NCI-H748 treated with DMSO at 0.1 percent for 48 hours (cell line): ENCODE measurements at places on chromosomes 5 and 9.

GRCh38 chr9:127021664-127022363, 100.6 kb downstream of the ANGPTL2 start:
- DNase-seq, result no peak

- no peak for DNase-seq
Observed at GRCh38 chr5:62268234-62268633, 37.8 kb upstream of the KIF2A start.

DNA sequence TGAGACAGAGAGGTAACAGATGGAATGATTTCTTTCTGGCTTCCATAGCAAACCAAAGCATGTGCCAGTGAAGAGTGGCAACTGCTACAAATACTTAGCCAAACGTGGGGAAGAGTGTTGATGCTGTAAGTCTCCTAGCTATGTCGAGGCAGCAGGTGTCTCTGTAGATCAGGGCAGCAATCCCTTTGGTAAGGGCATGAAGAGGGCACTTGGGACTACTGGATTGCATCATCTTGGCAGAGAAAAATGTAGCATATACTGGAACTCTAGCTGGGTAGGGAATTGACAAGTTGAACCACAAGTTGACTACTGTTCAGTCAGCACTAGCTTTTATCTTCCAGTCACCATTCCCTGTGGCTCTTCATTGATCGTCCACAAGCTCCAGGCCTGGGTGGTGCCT, 75.8 kb downstream of the GHR start:
- DNase-seq, result no peak

- no peak for DNase-seq
Observed at GRCh38 chr9:126564716-126565115, 49.0 kb upstream of the LMX1B start.

DNA sequence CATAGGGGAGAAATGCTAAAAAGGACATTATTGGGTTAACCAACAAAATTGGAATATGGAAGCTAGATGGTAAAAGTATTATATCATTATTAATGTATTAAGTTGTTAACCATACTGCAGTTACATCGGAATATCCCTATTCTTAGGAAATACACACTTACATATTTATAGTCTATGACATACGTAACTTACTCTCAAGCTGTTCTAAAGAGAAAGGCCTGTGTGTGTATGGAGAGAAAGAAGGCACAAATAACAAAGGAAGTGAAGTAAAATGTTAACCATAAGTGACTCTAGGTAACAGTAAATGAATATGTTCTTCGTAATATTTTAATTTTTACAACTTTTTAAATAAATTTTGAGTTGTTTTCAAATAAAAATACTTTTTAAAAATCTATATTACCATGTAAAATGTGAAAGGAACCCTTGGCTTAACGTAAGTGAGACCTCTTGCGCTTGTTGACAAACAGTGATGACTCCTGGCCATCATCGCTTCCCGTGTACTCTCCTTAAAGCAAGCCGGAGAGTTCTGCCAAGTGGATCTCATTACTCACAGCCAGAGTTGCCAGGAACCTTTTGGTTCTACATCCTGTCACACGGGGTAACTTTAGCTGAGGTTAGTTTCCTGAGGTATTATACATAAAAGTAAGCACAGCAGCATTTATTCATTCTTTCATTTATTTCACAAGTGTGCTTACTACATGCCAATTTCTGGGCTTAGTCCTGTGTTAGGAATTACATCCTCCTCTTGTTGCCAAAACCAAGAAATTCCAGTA, 165.4 kb downstream of the EPB41L4A start:
- DNase-seq, result no peak

DNA sequence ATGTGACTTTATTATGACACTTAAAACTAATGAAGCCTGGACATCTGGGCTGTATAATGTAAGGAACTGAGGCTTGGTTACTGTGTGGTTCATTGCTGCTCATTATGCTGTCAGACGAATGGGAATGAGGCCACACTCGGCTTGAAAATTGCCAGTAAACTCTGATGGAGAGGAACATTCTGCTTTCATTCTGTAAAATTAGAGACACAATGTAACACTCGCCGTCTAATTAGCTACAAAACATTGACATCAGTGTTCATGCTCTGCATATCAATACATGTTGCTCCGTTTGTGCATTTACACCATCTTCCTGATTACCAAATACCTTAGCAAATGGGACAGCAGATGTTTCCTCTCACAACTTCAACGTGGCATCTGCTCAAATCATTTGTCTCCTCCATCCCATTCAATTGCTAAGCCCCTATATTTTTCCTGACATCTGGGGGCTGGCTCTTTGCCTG, 133.0 kb downstream of the SLC28A3 start:
- no peak for DNase-seq

- no peak for DNase-seq
Observed at GRCh38 chr5:52985306-52985705, 3.8 kb upstream of the ITGA2 start.

GRCh38 chr5:100023536-100023935, 511.6 kb upstream of the FAM174A start:
- DNase-seq, result no peak

DNA sequence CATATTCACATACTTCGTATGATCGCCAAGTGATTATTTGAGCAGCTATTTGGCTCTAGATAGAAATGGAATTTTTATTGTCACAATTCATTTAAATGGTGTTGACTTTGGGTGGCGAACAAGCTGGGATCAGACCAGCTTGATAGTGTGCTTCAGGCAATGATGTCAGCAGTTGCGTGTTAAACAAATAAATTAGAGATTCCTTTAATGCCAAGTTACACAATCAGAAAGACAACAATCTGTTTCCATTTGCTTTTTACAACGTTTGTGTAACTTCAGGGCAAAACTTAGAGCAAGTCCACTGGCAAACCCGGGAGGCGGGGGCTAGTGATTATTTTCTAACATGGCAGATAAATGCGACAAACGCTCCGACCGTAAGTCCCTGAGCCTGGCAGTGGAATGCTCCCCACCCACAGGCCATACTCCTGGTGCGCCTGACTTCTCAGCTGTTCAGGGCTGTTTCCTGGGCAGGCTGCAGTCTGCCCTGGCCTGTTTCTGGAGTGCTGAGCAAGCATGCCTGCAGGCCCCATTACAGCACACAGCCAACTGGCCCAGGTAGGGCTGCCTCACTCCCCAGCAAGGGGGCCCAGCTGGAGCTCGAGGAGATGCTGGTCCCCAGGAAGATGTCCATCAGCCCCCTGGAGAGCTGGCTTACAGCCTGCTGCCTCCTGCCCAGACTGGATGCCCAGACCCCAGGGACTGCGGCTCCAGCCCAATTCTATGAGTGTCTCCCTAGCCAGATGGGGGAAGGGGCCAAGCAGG, 88.7 kb downstream of the BASP1 start:
- DNase-seq, result peak; percentile 68

DNA sequence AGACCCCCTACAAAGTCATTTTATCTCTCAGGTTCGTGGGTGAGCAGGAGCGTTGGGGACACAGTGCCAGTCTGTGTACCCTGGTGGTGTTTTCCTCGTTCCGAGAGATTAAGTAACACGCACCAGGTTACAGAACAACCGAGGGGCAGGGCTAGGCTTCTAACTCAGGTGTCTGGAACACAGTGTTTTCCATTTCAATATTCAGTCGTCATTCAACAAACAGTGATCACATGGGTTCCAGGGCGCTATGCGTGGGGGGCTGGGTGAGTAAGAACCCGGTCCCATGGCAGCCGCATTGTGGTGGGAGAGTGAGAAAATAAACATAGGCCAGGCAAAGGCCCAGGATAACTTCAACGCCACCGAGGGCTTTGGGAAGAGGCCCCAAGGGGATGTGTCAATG, 55.9 kb upstream of the RNU6ATAC start:
- DNase-seq, result no peak

- DNase-seq, result no peak
Observed at GRCh38 chr9:37941253-37941652, 37.3 kb upstream of the SLC25A51 start.

DNA sequence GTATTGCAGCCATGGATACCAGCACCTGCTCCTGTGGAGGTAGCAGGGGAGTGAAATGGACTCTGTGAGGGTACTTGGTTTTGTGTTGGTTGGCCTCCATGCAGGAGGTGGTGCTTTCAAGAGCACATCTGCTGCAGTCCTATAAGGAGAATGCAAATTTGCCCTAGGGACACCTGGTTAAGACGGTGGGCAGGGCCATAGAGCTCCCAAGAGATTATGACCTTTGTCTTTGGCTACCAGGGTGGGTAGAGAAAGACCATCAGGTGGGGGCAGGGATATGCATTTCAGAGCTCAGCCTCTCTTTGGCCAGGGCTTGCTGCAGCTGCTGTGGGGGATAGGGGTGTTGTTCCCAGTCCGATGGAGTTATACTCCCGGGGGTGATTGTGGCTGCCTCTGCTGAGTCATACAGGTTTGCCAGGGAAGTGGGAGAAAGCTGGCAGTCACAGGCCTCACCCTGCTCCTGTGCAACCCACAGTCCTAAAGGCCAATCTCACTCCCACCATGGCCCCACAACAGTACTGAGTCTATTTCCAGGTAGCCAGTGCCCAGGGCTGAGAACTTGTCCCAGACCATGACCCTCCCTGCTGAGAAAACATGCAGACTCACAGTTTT, 14.0 kb upstream of the PDLIM4 start:
- DNase-seq, result no peak

DNA sequence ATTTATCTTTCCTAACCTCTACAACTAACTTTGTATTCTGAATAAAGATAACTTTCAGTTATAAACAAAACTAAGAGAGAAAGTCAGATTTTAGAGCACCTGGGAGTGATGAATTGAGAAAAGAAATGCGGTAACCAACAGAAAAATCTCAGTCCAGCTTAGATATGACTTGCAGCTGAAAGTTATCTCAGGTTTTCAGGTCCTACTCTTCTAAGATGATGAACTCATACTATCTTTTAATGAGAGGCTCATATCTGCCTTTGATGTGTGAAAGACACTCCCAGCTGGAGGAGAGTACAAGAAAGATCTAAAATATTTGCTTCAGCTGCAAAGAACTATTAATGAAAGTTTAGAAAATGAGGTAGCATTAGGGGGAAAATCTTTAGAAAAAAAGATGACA, 190.5 kb downstream of the DENND1A start:
- DNase-seq, result no peak

DNA sequence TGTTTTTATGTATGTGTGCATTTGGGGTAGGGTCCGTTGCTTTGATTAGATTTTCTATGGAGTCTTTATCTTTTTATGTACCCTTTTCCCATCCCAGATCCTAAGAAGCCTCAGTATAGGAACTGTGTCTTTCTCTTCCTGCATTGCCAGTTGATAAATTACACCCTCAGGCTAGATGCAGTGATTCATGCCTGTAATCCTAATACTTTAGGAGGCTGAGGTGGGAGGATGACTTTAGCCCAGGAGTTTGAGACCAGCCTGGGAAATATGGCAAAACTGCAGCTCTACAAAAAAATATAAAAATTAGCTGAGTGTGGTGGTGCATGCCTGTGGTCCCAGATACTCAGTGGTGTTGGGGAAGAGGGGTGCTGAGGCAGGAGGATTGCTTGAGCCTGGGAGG, 40.2 kb downstream of the NLN start:
- no peak for DNase-seq

DNA sequence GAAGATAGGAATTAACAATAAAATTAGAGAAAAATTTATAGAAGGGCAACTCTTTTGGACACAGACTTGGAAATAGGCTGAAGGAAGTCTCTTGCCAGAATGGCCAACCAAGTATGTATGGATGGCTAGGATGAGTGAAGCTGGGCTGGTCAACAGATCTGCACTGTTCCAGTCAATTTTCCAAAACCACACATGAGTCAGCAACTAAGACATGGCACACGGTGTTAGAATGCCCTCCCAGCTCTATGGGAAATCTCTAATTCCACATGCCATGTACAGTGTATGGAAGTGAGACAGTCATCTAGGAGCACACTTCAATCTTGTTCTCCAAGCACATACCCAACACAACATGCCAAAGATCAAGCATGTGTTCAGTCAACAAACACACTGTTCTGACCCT, 129.6 kb downstream of the GLIS3 start:
- DNase-seq, result no peak

DNA sequence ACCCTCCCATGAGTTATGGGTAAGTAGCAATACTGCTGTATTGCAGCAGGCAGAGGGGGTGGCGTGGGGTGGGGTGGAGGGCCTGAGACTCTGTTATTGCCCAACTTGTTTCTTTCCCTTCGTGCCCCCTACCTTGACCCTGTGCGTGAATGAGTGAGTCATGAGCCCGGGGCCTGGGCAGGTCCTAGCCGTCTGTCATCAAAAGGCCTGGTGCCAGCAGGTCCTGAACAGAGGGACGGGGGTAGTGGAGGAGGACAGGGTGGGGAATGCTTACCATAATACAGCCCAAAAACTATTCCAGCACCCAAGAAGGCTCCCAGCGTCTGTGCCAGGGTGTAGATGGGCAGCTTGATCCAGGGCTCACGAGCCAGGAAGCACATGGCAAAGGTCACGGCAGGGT, 4.3 kb downstream of the AQP3 start:
- DNase-seq, result no peak

- DNase-seq, result no peak
Observed at GRCh38 chr9:106621313-106622163, 241.4 kb upstream of the ZNF462 start.

DNA sequence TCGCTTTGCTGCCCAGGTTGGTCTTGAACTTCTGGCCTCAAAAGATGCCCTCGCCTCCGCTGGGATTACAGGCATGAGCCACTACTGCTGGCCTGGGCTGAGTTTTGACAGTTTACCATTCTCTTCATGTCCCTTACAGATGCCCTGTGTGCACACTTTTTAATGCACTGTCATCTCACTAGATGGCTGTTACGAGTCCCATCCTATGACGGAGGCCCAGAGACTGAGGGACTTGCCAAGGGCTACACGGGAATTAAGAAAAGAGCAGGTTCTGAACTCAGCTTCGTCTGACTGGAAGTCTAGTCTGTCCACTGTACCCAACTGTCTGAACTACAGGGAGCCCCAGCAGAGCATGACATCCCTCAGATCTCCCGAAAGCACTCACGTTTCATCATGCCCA, 63.9 kb downstream of the ARHGEF37 start:
- no peak for DNase-seq

- no peak for DNase-seq
Observed at GRCh38 chr9:37350486-37351190, 71.9 kb upstream of the GRHPR start.

- no peak for DNase-seq
Observed at GRCh38 chr9:82168585-82168984, 180.0 kb downstream of the SPATA31D1 start.

GRCh38 chr5:56434986-56435385, 201.9 kb upstream of the ANKRD55 start:
- DNase-seq, result no peak

DNA sequence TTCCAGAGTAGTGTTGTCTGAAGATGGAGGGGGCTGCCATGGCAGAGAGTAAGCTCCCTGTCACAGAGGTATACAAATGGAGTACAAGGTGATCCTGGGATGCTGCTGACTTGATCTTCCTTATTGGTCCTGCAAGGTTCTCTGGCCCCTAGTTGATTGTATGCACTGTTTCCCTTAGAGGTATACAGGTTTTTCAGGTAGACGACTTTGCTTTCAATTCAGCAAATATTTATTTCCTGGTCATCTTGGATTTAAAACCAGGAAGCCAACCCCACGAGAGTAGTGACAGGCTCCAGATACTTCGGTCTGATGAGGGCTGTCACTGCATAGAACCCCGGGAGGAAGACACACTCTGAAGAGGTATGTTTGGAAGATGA, 16.5 kb upstream of the TRIM14 start:
- no peak for DNase-seq
